ENCODE measurements at places on chromosomes 16 and 17. TPM values are rescaled to one million over a fixed set of nuclear protein-coding genes. Genes with fewer than 3 reads are reported as not detected.
A peak's percentile ranks its signal among the peaks of the same experiment; 100 is the strongest.

- DNase-seq: peak; percentile 75
Observed at GRCh38 chr17:40355123-40355803, 9.3 kb downstream of the GJD3 start.

DNA sequence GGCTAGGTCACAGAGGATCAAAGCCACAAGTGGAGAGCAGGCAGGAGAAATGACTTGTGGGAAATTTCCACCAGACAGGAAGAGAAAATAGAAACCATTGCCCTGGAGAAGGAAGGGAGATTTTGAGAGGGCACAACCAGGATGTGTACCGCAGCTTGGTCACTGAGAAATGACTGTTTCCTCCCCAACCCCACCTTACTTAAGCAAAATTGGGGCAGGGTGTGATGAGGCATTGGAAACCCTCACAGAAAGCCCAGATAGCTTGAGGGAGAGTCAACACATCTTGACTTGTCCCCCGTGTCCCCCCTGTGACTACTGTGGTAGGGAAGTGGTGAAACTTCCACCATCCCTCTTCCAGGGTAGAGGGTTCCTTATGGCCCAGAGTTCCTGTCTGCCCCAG lies 113.5 kb upstream of the FAM20A start:
- DNase-seq: no peak

GRCh38 chr17:41483531-41483930 lies 2.6 kb upstream of the KRT35 start:
- DNase-seq: no peak

DNA sequence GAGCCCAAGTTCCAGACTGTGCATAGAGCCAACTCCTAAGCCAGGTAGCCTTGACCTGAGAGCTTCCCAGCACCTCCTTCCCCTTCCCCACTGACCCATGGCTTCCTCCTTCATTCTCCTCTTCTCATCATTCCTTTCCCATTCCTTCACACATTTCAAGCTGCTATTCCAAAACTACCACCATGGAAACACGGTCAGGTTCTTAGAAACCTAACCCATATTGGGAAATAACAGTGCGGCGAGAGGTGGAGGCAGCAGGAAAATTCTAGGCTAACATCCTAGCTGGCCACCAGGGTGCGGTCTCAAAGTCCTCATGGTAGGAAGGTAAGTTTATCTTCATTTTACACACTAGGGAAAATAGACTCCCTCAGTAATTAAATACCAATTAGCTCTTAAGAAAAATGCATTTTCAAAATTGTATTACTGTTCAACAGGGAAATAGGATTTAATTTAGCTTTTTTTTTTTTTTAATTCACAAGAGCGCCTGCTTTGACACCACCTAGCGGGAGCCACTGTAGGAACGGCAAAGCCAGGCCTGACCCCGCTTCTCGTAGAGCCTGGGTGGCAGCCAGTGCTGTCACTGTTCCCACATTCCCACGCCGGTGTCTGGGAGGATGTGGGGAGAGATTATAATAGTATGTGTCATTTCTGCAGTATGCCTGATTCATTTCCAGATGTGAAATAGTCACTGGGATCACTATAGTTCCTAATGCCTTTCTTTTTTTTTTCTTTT lies 14.0 kb upstream of the SPHK1 start:
- DNase-seq: no peak

DNA sequence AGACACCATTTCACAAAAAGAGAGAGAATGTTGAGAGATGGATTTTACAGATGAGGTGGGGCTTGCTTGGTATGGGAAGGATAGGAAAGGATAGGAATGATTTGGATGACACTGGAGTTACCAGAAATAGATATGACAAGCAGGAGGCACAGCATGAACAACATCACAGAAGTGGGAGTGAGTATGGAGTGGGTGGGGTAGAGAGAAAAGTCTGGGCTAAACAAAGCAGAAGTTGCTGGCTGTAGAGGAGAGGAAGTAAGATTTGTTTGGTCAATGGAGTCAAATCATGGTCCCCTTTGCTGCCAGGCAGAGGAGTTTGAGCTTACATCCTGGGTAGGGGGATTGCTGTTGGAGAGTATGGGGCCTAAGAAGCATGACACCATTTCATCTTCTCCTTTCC lies 101.7 kb downstream of the VAT1L start:
- no peak for DNase-seq

- DNase-seq: no peak
Observed at GRCh38 chr16:544517-544916, 15.7 kb upstream of the PRR35 start.

Gene UNC45B
- not detected for polyA plus RNA-seq

Data from hepatocyte (in vitro differentiated cells).